ENCODE measurements at places on chromosomes 5 and 9.

DNA sequence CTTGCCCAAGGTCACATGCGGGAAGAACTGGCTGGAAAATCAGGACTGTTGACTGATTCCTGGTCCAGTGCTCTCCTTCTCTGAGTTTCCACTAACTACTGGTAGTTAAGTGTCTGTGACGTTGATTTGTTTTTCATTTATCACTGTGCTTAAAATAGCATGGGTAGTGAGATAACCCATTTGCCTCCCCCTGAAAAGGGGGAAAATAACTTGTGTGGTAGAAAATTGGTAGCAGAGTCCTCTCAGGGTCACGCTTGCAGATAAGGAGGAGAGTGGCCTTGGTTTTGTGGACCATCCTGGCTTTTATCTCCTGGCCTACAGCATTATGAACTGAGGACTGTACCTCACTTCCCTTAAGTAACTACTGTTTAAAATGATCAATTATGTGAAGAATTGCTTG, 10.9 kb downstream of the FUBP3 start:
- DNase-seq: no peak

DNA sequence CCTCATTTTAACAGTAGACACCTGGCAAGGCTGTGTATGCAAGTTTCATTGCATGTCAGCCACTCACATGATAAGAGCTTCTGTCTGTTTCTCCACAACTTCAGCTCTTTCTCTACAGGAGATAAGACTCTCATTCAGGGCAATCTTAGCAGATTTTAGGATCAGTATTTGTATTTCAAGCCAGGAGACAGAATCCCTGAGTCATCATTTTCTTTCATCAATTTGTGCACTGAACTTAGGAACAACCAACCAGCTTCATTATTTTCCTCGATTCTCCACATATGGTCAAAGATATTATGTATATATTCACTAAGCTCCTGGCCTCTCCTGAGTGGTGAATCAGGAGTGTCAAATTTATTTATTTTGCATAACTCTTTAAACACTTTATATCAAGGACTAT, 181.8 kb upstream of the CCNH start:
- DNase-seq: no peak

DNA sequence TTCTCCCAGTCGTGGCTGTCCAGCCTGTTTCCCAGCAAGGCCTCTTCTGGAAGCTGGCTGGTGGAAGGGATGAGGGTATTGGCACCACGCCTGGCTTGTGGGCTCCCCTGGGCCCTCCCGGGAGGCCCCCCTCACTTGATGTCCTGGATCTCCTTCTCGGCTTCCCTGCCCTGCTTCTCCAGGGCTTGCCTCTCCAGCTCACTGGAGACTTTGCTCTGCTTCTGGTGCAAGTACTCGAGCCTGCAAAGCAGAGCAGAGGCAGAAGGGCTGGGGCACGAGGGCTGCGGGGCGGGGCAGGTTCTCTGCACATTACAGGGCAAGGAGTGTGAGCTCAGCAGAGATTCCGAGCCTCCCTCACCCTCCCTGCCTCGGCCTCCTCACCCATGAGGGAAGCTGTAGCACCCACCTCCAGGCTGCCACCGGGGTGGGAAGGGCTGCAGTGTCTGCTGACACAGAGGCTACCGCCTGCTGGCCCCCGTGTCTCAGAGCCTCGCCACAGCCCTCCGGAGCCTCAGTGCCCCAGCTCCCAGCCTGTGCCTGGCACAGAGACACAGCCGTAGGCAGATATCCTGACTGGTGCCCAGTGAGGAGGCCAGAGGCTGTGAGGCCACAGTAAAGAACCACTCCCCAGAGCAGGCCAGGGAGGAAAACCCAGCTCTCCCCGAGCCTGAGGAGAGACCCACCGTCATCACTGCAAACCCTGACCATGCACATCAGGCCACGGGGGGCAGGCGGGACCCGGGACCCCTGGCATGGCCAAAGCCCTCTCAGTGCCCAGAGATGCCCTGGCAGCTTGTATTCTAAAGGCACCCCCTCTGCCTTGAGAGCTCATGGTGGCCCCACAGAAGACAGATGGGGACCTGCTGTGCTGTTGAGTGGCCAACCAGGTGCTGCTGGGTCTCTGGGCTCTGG, 7.2 kb downstream of the SNAPC4 start:
- no peak for DNase-seq

GRCh38 chr5:158099571-158100105, 240.7 kb upstream of the CLINT1 start:
- DNase-seq: no peak

DNA sequence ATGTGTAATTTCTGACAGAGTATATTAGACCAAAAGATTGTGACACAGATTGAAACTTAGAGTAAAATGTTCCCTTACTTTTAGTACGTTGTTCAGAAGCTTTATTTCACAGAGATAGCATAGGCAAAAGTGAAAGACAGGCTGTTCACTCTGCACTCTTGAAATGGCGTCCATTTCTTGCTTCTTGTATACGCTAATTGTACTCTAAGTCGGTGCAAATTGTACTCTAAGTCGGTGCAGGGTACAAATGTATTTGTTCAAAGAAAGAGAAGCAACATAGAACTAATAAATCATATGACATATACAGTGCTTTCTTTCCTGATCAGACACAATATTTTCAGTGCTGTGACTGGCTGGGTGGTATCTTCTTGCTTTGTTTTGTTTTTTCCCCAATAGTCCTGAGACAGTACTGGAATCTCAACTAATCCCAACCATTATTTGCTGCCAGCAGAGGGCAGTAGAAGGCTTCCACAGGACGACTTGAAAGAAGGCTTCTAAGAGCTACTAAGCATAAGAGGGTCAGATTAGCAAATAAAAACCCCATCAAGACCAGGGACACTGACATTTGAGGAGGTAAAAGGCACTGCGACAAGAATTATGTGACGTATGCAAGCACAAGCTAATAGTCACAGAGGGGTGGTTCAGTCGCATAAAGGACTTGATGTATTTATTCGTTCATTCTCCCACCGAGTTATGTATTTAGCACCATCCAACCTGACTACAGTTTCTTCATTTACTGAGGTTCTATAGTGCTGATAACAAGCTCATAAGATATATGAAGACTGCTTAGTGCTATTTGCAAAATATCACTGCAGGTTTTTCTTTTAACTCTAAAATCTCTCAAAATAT, 831.8 kb downstream of the TAF11L14 start:
- peak; percentile 54 for DNase-seq

DNA sequence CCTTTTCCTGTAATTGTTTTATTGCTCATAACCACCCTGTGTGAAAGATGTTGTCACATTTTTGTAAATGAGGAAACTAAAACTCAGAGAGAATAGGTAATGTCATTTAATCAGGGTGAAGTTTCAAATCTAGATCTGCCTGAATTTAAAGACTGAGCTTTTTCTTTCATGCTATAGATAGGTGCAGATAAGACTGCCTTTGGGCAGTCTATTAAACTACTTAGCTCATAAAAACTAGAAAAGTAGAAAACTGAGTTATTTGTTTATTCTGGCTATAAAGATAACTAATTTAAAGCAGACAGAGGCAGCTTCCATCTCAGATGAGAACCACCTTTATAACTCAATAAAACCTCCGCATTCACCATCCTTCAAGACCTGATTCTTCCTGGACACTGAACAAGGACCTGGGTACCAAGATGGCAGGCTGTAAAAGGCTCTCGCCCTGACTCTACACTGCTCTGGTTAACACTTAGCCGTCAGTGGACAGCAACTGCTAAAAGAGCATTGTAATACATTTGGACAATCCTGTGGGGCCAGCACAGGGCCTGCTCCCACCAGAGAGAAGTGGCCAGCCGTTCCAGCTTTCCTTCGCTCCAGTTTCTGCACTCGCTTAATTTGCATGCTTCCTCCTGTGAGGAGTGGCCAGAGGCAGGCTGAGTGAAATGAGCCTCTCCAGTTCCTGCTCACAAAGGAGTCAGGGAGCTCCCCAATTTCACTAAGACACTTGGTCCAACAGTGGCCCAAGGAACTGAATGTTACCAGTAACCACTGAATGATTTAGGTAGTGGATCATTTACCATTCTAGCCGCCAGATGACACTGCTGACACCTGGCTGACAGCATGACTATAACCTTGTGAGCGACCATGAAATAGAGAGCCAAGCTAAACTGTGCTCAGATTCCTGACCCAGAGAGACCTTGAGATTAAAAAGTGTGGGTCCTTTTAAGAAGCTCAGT, 566.4 kb downstream of the EFNA5 start:
- DNase-seq: peak; percentile 57

DNA sequence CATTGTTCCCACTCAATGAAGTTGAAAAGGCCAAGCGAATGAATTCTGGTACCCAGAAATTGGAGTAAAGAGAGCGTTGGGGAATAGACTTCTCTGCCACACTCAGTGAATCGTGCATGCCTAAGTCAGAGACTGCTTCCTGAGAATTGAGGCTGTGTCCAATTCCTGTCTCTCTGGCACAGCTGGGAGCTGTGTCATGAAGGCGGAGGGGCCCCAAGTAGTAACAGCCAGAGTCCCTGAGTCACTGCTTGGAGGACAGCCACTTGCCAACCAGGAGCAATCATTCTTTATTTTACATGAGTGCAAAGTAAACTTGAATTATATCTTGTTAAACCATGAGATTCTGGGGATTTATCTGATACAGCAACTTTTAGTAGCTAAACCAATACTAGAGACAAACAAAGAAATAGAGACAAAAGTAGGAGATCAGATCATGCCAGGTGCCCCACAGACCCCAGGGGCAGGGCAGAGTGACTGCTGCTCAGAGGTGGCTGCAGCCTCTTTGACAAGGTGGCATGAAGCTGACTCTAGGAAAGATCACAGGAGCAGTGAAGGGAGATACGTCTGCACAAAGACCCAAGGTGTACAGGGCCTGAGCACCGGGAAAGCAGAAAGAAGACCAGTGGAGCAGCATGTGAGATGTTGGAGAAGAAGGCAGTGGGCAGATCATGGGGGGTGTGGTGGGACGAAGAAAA, 246.0 kb downstream of the GADD45G start:
- DNase-seq: no peak

DNA sequence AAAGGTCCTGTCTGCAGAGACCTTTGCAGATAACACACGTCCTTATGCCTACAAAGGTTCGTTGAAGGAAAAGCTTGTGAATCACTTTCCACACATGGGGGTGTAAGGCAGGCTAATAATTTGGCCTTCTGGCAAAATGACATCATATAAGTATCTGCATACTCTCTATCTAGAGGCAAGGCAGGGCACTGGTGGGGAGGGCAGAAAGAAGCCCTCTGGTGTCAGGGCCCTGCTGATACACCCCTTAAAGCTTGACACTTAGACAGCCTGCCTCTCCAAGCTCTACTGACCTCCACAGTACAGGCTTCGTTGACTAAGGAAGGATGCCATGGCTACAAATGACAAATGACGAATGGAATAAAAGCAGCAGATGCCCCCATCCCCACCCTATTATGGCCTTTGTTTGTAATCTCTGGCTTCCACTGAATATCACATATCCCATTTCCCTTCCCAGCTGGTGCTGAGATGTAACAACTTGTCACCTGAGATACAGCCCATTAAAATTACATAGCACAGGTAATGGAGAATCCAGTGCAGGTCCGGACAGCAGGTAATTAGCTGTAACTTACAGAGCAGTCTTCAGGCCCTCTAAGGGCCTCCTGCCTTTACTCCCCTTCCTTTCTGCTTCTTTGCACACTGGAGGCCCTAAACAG, 76.9 kb upstream of the IFNK start:
- no peak for DNase-seq

DNA sequence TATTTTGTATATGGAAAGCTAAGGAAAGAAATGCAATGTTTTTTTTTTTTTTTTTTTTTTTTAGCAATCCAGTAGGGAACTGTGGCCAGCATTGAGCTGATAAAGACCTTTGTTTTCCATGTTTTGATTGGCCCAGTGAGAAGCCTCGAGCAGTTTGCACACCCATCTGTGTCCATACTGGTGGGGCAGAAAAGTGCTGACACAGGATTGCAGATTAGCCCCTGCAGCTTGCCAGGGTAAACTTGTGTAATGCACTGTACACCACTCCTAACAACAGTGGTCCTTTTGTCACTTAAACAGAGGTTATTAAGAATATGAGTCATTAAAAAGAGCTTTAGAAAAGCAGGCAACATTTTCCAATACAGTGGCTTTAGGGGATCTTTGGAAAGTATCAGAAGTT, 132.8 kb upstream of the CDKN2B start:
- no peak for DNase-seq

DNA sequence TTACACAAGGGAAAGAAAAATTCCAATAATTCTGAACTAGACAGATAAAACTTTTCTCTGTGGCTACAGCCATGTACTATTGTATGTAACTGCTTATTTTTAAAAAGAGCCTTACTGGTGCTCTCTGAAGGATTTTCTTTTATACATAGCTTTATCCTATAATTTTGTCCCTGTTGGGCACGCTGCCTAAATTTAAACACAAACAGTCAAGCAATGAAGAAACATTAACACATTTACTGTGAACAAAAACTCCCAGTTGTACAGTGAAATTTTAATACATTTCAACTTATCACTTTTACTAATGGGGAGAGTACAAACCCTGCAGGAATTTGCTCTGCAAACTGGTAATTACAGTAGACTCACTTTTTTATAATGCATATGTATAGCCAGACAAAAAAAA, 273.3 kb downstream of the BNC2 start:
- no peak for DNase-seq

DNA sequence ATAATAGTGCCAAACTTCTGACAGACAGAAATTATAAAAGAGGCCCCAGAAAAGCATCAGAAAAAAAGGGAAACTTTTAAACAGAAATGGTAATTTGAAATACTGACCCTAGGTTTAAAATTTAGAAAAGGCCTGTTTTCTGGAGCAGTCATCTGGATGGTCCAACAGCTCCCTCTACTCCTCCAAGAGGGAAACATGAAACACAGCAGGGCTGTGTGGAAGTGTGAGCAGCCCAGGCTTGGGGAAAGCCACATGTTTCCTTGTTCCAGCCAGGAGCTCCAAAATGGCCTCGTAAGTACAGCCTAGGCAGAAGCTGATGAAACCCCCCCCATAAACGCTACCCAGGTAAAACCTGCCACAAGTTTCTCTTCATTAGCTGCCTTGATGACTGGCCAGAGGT, 499.3 kb upstream of the ADAMTS16 start:
- no peak for DNase-seq

DNA sequence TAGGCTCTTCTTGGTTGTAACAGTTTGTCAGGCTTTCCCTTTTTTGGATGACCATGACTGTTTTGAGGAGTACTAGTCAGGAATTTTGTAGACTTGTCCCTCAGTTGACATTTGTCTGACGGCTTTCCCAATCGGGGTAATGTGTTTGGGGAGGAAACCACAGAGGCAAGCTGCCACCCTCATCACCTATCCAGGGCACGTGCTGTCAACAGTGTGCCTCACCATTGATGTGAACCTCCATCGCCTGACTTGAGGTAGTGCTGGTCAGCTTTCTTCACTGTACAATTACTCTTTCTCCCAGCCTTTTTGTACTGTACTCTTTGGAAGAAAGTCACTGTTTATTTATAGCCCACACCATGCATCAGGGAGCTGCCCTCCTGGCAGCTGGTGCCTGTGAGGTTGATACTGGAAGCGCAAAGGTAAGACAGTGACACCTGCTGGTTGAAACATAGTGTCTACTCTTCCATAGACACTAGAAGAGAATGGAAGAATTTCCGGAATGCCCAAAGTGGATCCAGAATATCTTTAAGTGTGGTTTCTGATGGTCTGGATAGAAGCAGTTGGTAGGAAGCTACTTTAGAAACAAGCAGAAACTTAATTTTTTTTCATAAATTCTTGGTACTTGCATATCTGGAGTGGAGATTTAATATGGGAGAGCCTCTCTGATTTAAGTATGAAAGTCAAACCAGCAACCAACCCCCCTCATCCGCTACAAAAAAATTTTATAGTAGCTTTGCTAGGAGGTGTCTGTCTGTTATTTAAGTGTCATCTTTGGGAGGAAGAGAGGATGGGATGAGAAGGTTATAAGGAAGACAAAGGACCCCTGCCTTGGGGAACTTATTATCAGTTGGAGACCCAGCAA, 69.3 kb downstream of the SNX30 start:
- DNase-seq: peak; percentile 61
